ENCODE measurements at places on chromosomes 4 and X.

- no peak for DNase-seq
Measured at GRCh38 chrX:153793291-153793690, 884 bp downstream of the IDH3G start.

DNA sequence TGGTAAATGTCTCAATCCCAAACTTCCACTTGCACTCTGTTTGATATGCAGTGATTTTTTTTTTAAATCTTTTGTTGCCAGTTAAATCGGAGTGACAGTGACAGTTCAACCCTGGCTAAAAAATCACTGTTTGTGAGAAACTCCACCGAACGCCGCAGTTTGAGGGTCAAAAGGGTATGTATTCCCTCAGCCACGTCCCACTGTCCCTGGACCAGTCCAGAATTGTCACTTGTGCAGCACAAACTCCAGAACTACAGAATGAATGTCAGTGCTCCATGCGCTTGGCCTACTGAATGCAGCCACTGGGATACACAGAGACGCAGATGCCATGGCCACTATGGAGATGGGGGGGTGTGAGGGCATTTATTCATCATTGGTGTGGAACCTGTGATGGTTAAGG is 34.2 kb downstream of the CLDN22 start:
- DNase-seq = no peak

DNA sequence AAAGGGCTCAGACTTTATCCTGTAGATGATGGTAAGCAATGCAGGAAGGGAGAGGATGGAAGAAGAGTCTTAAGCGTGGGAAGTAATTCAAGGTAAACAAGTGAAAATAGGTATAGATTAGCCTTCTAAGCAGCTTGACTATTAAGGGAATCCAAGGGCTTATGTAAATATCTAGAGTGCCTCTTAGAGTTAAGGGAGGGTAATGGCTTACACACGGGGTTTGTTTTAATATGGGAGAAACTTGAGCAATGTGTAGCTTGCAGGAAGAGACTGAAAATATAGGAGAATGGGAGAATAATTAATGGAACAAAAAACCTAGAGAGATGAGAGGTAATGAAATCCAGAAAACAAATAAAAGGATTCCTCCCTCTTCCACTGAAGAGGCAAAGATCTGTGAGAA is 12.8 kb upstream of the SAP30 start:
- DNase-seq = no peak

DNA sequence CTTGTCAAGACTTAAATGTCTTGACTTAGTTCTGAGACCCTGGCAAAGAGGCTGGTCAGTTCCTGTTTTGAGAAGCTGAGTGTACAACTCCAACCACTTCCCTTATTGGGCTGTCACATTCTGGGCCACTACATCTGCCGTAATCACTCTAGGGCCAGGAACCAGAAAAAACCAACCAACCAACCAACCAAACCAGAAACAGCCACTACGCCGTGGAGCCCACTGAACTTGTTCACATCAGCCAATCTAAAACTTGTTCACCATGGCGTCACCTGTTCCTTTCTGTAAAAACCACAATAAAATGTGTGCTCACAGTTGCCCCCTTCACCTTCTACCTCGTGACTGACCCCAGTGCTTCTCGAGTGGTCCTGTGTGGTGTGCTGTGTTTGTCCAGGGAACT is 107.3 kb downstream of the JADE1 start:
- DNase-seq = no peak

DNA sequence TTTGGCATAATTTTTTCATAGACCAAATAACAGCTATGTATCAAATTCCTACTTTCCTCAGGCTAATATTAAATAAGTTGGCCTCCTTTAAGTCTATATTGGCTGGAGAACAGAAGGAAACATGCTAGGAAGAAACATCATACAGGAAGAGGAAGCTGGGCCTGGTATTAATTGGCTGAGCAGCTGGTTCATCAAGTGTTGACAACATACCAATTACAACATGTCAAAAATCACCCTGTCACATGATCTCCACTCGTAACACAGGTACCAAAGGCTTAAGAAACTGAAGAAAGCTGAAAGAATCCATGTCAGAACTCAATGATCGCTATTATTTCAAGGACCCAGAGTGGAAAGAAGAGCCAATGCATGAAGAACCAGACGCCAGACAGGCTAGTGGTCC is 10.5 kb downstream of the WDFY3 start:
- DNase-seq = no peak

DNA sequence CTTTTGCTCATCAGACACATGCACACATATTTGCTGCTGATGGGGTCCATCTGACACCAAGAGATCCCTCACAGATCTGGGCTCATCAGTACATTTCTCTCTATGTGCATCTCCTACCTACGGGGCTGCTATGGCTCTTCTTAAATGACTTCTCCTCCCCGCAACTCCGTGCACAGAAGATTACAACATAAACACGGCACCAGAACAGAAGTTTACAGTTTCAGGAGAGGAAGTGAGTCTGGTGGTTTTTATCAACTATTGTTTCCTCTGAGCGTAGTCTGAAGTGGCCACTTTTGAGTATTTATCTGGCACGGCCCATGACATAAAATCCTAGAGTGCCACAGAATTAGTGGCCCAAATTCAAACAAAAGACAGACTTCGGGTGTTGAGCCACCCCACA is 263.8 kb downstream of the PRDM5 start:
- DNase-seq = no peak

DNA sequence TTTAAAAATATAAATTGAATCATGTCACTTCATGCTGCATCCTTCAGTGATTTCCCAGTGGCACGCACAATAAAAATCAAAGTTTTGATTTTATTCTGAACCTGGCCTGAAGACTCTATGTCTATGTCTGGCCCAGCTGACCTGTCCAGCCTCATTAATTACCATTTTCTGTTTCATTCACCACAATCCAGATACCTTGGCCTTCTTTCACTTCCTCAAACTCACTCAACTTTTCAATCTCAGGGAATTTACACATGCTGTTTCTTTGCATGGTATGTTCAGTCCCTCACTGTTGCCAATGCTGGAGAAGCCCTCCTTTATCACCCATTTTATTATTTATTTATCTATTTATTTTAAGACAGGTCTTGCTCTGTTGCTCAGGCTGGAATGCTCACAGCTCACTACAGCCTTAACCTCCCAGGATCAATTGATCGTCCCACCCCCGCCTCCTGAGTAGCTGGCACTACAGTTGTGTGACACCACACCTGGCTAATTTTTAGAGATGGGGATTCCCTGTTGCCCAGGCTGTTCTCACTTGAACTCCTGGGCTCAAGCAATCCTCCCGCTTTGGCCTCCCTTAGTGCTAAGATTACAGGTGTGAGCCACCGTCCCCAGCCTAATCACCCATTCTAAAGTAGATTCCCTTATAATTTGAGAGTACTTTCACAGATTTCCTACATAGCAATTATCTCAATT is 43.1 kb downstream of the ZGRF1 start:
- no peak for DNase-seq

DNA sequence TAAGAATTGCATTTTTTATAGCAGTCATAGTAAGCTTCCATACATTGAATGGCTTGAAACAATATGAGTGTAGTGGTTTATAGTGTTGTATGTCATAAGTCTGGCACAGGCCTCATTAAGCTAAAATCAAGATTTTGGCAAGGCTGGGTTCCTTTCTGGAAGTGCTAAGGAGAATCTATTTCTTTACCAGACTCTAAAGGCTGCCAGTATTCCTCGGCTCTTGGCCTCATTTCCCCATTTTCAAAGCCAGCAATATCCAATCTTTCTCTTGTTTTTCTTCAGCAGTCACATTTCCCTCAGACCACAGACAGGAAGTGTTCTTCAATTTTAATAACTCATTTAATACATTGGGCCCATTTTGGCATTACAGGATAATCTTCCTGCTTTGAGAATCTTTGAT is 1155.5 kb upstream of the PABPC4L start:
- DNase-seq = no peak

DNA sequence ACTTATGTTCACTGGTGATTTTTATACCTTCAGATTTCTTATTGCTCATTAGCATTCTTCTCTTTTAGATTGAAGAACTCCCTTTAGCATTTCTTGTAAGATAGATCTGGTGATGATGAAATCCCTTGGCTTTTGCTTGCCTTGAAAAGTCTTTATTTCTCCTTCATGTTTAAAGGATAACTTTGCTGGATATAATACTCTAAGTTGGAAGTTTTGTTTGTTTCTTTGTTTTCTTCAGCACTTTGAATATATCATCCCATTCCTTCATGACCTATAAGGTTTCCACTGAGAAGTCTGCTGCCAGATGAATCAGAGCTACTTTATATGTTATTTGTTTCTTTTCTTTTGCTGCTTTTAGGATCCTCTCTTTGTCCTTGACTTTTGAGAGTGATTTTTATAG is 18.5 kb downstream of the CC2D2A start:
- no peak for DNase-seq

- DNase-seq = no peak
Measured at GRCh38 chrX:134735015-134735414, 76.7 kb upstream of the PLAC1 start.

DNA sequence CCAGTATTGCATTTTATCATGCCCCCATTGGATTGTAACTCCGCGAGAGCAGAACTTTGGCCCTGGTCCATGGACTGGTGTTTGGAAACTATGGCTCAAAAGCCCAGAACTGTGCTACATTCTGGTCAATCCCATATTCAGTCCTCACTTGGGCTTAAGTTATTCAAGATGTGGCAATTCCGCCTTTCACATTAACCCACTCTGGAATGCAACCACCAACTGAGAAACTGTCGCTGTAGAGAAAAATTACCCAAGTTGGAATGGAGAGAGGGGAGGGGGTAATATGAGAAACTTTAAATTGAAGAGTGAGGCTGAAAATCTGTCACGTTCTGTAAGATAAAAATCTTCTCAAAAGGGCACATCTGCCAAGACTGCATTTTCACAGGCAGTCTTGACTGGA is 189.6 kb upstream of the NHS start:
- no peak for DNase-seq

DNA sequence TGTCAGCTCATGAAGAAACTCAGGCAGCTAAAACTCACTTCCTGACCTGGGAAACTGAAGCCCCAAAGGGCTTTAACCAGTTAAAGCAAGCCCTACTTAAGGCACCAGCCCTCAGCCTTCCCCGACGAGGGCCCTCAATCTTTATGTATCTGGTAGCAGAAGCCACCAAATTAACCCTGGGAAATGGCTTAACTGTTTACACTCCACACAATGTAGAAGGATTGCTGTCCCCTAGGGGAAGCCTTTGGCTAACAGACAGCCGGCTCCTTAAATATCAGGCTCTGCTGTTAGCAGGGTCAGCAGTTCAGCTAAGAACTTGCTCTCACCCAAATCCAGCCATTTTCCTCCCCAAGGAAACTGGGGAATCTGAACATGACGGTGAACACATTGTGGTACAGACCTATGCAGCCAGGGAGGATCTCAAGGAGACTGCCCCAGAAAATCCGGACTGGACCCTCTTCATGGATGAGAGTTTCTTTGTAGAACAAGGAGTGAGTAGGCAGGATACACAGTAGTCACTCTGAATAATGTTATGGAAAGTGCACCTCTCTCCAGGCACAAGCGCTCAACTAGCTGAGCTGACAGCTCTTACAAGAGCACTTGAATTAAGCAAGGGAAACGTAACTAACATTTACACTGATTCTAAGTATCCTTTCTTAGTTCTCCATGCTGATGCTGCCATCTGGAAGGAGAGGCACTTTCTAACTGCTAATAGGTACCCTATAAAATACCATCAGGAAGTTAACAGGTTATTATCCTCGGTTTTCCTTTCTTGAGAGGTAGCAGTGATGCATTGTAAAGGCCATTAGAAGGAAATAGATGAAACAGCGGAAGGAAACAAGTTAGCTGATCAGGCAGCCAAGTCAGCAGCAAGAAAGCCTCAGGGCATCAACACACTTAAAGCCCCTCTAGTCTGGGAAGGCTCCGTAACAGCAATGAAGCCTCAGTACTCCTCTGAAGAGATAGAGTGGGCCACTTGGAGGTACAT is 9.6 kb upstream of the NAF1 start:
- DNase-seq = no peak

DNA sequence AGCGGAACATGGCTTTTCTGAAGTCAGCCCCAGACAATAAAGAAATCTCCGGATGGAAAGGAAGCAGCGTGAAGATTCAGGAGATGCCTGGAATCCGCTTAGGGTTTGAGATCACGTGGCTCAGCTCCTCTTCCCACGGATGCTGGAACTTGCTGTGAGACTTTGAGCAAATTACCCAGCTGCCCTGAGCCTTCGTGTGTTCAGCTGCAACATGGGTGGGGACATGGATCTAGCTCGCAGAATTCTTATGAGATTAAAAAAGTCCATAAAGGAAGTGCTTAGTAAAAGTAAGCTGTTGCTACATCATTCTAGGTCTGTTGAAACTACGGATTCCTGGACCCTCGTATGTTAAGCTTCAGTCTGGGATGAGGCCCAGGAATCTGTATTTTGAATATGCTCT is 55.7 kb upstream of the STIM2 start:
- DNase-seq = no peak

- DNase-seq = no peak
Measured at GRCh38 chrX:109619771-109620170, 5.2 kb downstream of the KCNE5 start.

DNA sequence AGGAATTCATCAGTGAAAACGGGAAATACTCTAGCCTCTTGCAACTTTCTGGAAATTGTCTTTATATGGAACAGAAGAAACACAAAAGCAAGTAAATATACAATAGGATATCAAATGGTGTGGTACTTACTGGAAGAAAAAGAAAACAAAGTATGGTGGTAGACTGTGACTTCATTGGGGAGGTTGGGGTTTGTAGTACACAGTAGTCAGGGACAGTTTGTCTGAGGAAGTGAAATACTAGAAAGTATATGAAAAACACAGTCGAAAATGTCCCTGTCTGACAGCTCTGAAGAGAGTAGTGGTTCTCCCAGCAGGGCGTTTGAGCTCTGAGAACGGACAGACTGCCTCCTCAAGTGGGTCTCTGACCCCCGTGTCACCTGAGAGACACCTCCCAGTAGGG is 390.0 kb upstream of the NWD2 start:
- no peak for DNase-seq

- DNase-seq = no peak
Measured at GRCh38 chrX:17082831-17083230, 136.4 kb downstream of the REPS2 start.

- DNase-seq = no peak
Measured at GRCh38 chr4:14520171-14520570, 482.1 kb upstream of the CPEB2 start.

DNA sequence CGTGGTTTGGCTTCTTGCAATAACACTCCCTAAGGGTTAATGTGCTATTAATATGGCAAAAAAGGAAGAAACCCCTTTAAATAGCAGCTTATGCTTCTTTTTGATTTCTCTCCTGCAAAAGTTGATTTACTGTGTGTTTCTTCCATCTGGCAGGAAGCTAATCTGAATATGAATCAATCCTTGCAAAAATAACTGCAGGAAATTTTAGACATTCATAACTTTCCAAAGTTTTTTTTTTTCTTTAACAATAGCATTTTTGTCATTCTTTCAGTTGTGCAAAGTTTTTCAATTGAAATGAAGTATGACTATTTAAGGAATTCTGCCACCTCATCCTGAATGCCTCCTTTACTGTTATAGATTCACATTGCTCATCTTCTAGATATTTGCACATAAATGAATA is 115.6 kb downstream of the SPANXA1 start:
- DNase-seq = no peak

- DNase-seq = no peak
Measured at GRCh38 chr4:99473131-99473530, 37.7 kb upstream of the C4orf17 start.

GRCh38 chr4:124177647-124178425 is 534.7 kb downstream of the ANKRD50 start:
- DNase-seq = no peak
